ENCODE measurements at places on chromosomes 5 and 9.
A peak's percentile ranks its signal among the peaks of the same experiment; 100 is the strongest.

GRCh38 chr9:92325991-92326500 is 293 bp downstream of the CENPP start:
- DNase-seq: no peak
- peak overlapping the region; percentile 100 for H3K27ac ChIP-seq
- H3K36me3 ChIP-seq: peaks cover 19% of the 10 kb centered on the region
- no peaks in the 10 kb centered on the region for H3K27me3 ChIP-seq
- peak overlapping the region; percentile 97 for H3K4me3 ChIP-seq

DNA sequence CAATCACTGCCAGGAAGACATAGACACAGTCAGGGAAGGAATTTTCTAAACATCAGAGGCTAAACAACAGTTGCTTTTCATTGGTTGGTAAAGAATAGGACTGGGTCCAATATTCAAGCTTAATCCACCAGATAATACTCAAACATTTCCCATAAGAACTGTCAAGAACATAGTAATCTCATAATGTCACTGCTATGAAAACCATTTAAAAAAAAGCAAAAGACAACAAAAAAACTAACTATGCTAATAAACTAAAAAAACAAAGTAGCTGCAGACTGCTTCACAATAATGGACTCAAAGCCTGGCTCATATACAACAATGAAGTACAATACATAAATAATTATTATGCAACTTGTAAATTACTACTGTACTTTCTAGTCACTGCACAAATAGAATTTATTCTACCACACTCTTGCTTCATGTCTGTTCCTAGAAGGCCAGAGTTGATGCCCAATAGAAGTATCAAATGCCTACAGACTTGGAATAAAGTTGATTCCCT is 148.7 kb downstream of the MLLT3 start:
- peaks cover 94% of the 10 kb centered on the region for H3K4me1 ChIP-seq
- no peaks in the 10 kb centered on the region for H3K36me3 ChIP-seq
- DNase-seq: no peak

DNA sequence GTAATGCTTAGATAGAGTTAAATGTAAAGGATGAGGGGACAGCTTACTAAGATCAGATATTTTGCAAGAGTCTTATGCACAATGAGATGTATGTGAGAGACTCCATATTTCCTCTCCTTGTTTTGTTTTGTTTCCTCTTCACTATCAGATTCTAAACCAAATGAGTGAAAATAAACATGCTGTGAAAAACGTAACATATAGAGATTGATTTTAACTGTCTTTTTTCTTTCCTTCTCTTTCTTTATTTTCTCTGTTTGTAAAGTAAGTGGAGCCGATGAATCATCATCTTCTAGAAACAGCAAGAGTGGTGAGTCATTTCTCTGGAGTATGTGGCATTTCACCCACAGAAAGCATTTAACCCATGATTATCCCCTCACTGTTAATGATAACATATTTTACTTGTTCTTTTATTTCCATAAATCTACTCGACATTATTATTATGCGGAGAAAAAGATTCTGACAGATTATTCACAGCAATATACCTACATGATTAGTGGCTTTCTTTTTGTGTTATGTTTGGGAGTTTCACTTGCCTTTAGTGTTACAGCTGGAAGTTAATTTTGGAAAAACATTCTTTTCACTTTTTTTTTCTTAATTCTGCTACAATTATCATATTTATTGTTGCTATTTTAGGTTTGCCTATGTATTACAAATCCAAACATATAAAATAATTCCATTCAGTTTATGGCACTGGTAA is 2.1 kb upstream of the ANXA1 start:
- H3K27ac ChIP-seq: peak overlapping the region; percentile 20
- no peaks in the 10 kb centered on the region for H3K36me3 ChIP-seq
- H3K27me3 ChIP-seq: peaks cover 4% of the 10 kb centered on the region
- H3K4me3 ChIP-seq: no peak overlapping the region

DNA sequence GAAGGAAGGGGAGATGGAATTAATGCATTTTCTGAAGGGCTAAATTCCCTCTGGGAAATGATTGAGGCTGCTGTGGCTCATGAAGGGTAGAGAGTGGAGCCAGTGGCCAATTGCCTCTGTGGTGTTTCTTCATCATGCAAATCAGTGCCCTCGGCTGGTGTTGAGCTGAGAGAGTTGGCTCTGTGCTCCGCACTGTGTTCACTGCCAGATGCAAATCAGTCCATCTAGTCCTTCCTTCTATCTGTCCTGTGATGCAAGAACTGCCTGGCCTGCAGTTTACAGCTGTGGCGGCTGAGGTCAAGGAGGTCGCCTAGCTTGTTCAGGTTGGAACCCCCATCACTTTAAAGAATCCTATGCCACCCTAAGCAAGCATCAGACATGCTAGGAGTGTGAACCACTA is 6.0 kb downstream of the TMEM171 start:
- peaks cover 15% of the 10 kb centered on the region for H3K4me1 ChIP-seq
- H3K36me3 ChIP-seq: no peaks in the 10 kb centered on the region
- H3K4me3 ChIP-seq: no peak overlapping the region

GRCh38 chr5:3303777-3304176 is 291.9 kb upstream of the IRX1 start:
- DNase-seq: no peak
- no peak overlapping the region for H3K4me3 ChIP-seq
- H3K4me1 ChIP-seq: peaks cover 54% of the 10 kb centered on the region
- peaks cover 65% of the 10 kb centered on the region for H3K27me3 ChIP-seq
- H3K36me3 ChIP-seq: no peaks in the 10 kb centered on the region

GRCh38 chr9:116798521-116798920 is 111.4 kb downstream of the TRIM32 start:
- no peak for DNase-seq
- H3K27me3 ChIP-seq: no peaks in the 10 kb centered on the region
- no peak overlapping the region for H3K4me3 ChIP-seq
- H3K4me1 ChIP-seq: peaks cover 5% of the 10 kb centered on the region

DNA sequence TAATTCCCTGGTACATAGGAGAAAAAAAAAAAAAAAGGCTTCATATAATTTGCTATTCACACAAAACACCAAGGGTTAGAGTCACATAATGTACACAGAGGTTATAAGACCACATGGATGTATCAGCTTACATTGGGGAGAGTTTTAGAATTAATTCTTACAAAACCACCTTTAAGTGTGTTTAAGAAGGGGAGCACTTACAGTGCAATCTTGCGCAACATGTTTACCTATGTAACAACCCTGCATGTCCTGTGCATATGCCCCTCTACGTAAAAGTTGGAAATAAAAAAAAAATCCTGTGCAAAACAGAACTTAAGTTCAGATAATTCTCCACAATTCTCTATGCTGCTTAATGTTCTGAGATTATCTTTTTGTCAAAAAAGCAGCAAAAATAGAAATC is 190.0 kb downstream of the DENND1A start:
- H3K27ac ChIP-seq: no peak overlapping the region
- no peaks in the 10 kb centered on the region for H3K27me3 ChIP-seq
- peaks cover 47% of the 10 kb centered on the region for H3K4me1 ChIP-seq
- H3K36me3 ChIP-seq: no peaks in the 10 kb centered on the region
- no peak for DNase-seq

GRCh38 chr5:136724161-136724560 is 358.8 kb upstream of the TRPC7 start:
- DNase-seq: no peak
- H3K27me3 ChIP-seq: peaks cover 3% of the 10 kb centered on the region
- no peaks in the 10 kb centered on the region for H3K36me3 ChIP-seq
- H3K4me1 ChIP-seq: peaks cover 7% of the 10 kb centered on the region
- no peak overlapping the region for H3K4me3 ChIP-seq

DNA sequence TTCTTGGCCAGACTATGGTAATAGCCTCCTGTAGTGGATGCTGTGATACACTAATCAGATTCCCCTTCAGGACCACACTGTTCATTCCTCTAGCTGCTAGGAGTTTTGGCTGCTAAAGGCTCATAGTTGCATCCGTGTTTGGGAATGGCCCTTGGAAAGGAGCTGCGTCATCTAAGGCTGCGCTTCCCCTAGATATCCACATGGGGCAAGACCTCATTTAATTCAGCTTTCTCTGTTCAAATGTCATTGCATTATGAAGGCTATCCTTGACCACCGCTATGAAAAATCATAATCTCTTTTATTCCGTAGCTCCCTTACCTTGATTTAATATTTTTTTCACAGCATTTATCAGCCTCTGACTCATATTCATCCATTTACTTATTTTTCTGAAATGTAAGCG is 258.3 kb upstream of the NR4A3 start:
- H3K4me1 ChIP-seq: no peaks in the 10 kb centered on the region
- H3K27ac ChIP-seq: no peak overlapping the region
- no peaks in the 10 kb centered on the region for H3K36me3 ChIP-seq

- no peak for DNase-seq
- H3K27ac ChIP-seq: no peak overlapping the region
- H3K4me3 ChIP-seq: no peak overlapping the region
- no peaks in the 10 kb centered on the region for H3K36me3 ChIP-seq
- no peaks in the 10 kb centered on the region for H3K4me1 ChIP-seq
Measured at GRCh38 chr5:84228266-84228665, 156.4 kb downstream of the EDIL3 start.

DNA sequence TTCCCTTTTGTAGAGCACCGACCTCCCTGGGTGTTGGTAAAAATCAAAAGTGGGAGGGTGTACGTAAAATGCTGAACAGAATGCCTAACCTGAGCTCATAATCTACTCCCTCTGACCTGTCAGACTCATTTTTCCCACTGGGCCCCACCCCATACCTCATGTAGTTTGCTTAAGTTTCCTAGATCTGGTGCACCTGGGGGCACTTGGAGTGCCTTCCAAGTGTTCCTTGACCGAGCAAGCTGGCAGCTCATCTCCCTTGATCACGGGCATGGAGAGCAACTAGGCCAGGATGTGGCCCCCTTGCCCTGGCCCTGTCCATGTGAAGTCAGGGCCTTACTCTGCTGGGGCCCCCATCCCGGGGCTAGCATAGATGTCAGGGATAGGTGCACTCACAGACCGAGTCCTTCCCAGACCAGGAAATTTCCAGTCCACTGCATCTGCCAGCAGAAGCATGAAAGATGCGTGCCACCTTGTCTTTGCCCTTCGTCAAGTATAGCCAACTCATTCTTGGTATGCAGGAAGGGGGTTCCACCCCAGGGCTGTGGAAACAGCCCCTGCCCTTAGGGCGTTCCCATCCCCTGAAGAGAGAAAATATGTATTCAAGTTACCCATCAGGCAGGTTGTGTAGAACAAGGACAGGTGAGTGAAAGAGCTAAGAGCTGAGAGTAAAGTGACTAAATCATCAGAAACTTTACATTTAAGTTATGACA is 41.9 kb downstream of the SLC22A5 start:
- peaks cover 8% of the 10 kb centered on the region for H3K36me3 ChIP-seq
- H3K4me3 ChIP-seq: peak overlapping the region; percentile 73
- peaks cover 38% of the 10 kb centered on the region for H3K27me3 ChIP-seq
- DNase-seq: no peak
- H3K27ac ChIP-seq: peak overlapping the region; percentile 59
- peaks cover 6% of the 10 kb centered on the region for H3K4me1 ChIP-seq

DNA sequence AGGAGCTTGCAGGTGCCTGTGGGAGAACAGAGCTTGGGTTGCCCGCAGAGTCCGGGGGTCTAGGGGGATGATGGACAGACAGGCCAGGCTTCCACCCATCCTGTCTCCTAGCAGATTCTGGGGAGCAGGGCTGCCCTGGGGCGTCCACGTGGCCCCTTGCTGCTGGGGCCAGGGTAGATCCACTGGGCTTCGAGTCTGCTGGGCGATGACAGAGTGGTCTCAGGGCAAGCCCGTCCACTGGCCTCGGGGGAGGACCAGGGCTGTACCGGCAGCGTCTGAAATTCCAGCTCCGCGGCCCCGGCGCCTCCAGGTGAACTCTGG is 124.2 kb upstream of the IRX4 start:
- no peak overlapping the region for H3K27ac ChIP-seq
- no peaks in the 10 kb centered on the region for H3K36me3 ChIP-seq
- no peak for DNase-seq

DNA sequence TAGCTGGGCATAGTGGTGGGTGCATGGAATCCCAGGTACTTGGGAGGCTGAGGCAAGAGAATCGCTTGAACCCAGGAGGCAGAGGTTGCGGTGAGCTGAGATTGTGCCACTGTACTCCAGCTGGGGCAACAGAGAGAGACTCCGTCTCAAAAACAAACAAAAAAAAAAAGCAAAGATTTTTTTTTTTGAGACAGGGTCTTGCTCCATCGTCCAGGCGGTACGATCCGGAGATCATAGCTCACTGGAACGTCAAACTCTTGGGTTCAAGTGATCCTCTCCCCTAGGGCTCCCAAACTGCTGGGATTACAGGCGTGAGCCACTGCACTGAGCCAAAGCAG is 37.6 kb downstream of the ABCA1 start:
- H3K4me1 ChIP-seq: peaks cover 6% of the 10 kb centered on the region
- no peak overlapping the region for H3K4me3 ChIP-seq
- H3K27me3 ChIP-seq: peaks cover 3% of the 10 kb centered on the region
- DNase-seq: no peak

GRCh38 chr5:16461026-16461425 is 4.6 kb downstream of the ZNF622 start:
- no peak for DNase-seq
- H3K27me3 ChIP-seq: no peaks in the 10 kb centered on the region
- peaks cover 41% of the 10 kb centered on the region for H3K36me3 ChIP-seq
- H3K4me3 ChIP-seq: no peak overlapping the region
- H3K4me1 ChIP-seq: peaks cover 45% of the 10 kb centered on the region

- peaks cover 9% of the 10 kb centered on the region for H3K36me3 ChIP-seq
- H3K4me3 ChIP-seq: no peak overlapping the region
- peaks cover 41% of the 10 kb centered on the region for H3K4me1 ChIP-seq
- no peak overlapping the region for H3K27ac ChIP-seq
- H3K27me3 ChIP-seq: peaks cover 56% of the 10 kb centered on the region
- no peak for DNase-seq
Measured at GRCh38 chr5:10635867-10636350, 72.0 kb downstream of the ANKRD33B start.

GRCh38 chr5:138054847-138055558 is 22.1 kb upstream of the FAM13B start:
- H3K4me3 ChIP-seq: peak overlapping the region; percentile 34
- H3K4me1 ChIP-seq: peaks cover 18% of the 10 kb centered on the region
- H3K27ac ChIP-seq: peak overlapping the region; percentile 36
- no peak for DNase-seq

DNA sequence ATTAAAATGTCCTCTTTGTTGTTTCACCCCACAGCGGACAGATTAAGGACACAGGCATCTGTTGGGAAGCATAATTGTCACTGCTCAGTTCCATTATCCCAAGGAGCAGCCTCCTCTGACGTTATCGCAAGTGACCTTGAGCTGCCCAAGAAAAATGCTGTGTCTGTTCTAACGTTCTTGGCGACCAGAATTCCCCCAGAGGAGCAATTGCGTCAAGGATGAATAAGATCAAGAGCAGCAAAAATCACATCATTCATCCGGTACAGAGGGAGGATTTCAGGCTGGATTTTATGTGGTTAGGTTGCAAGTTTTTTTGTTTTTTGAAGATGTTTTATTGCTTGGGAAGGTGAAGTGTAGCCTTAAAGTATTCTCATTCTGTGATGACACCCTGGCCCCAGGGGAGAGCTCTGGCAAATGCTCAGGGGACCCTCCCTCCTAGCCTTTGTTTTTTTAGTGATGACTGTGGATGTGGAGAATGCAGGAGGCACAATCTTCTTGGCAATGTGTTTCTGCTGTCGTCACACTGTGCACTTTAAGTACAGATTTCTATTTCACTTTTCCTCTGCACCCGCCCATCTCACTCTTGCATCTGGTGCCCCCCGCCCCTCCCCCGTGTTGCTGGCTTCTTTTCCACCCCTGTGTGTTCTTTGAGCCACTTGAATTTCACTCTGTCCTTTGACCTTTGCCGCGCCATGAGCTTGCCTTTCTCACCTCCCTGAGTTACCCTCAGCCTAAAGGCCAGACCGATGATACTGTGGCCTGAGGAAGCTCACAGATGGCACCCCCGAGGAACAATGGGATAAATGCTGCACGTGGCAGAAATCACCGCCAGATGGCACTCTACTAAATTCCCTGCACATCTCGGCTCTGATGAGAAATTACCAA is 308.5 kb downstream of the RAB3C start:
- peak overlapping the region; percentile 90 for H3K27ac ChIP-seq
- H3K36me3 ChIP-seq: no peaks in the 10 kb centered on the region
- peaks cover 3% of the 10 kb centered on the region for H3K27me3 ChIP-seq
- H3K4me3 ChIP-seq: peak overlapping the region; percentile 65
- H3K4me1 ChIP-seq: peaks cover 71% of the 10 kb centered on the region
- peak; percentile 73 for DNase-seq

All from nephron progenitor cell (in vitro differentiated cells).